ENCODE measurements at places on chromosomes 6 and 20.

- no peak for DNase-seq
Observed at GRCh38 chr6:169962604-169963469, 211.4 kb downstream of the ERMARD start.

- DNase-seq: no peak
Observed at GRCh38 chr6:109013656-109014305, 80.9 kb downstream of the SESN1 start.

DNA sequence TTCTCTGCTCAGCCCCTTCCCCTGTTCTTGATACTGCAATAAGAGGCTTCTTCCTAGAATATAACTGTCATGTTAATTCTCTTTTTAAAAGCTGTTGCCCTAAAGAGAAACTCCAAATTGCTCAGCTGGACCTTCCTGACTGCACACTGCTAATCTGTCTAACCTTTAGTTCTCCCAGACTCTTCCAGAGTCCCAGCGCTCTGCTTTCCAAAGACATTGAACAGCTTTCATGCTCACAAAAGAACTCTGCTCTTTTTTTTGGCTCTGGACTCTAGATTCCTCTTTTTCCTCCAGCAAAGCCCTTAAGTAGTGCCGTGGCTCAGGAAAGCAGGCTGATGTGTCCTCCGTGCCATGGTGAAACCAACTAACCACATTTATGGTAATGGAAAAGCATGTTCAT, 356.6 kb upstream of the RSPO3 start:
- no peak for DNase-seq

- no peak for DNase-seq
Observed at GRCh38 chr6:45222380-45222779, 105.8 kb upstream of the RUNX2 start.

DNA sequence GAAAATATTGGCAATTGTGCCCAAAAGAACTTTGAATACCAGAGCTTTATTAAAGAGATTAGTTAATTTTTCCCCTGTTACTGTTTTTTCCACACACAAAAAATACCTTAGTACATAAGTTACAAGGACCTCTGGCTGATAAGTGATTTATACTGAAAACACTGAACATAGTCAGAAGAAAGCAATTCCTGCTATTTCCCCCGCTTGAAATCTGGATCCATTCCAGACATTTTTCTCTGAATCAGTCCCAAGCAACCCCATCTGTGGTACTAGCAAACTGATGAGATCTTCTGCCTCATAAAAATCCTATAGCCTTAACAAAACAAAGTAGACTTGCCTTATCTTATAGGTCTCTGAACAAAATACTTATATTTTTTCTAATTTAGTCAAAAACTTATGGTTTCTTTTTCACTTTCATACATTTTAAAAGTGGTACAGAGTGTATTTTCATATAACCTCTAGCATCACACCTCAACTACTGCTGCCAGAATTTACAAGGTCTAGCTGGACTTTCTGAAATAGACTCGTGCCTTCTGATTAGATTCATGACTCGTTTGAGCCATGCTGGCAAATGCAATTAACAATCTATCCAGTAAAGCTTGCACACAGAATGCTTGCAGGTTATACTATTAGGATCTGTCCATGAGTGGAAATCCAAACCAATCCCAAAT, 111.9 kb downstream of the TBX18 start:
- no peak for DNase-seq
